ENCODE measurements at places on chromosomes 7 and 10.

GRCh38 chr7:36118344-36118743, 34.7 kb upstream of the EEPD1 start:
- DNase-seq = no peak

DNA sequence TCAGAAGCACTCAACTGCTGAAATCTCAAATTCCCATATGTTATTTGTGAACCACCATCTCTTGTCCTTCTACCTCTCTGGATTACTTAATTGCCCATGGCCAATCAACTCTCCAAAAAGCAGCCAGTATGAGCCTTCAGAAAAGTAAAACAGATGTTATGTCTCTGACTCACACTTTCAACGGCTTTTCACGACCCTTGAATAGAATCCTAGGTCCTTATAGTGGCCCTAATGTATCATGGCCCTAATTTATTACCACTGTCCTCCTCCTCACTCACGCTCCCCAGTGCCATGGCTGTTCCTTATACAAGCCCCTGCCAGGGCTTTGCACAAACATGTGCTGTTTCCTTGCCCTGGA, 20.0 kb downstream of the ZNF438 start:
- no peak for DNase-seq

DNA sequence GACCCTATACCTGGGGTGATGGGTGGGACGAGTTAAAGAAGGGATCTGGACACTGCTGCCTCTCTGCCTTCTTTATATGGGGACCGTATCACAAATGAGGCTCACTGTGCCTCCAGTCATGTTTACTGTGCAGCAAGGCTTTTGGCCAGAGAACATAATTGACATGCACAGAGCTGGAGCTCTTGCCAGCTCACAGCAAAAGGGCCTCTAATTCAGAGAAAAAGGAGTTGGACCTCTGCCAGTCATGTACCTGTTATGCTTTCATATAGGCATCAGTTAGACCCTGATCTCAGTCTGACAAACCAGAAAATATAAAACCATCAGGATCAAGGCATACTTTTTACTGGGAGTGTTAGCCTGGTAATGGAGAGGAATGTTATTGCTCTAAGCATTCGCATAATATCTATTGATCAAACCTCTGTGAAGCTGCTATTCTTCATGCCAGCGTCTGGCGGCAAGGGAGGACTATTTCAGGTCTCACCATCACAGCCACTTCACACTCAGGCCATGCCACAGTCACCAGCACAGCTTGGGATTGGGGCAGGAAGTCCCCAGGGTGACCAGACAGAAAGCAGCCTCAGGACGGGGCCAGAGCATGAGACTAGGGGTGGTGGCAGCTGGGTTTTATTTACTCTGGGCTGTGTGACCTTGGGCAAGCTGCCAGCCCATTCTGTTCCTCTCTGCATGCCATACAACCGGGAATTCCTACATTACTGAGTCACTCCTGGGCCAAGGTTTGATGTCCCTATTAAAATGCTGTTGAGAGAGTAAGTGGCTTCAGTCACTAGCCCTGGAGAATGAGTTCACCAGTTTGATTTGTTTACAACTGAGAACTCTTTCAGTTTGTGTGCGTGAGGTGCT, 90.1 kb downstream of the NPSR1 start:
- no peak for DNase-seq

DNA sequence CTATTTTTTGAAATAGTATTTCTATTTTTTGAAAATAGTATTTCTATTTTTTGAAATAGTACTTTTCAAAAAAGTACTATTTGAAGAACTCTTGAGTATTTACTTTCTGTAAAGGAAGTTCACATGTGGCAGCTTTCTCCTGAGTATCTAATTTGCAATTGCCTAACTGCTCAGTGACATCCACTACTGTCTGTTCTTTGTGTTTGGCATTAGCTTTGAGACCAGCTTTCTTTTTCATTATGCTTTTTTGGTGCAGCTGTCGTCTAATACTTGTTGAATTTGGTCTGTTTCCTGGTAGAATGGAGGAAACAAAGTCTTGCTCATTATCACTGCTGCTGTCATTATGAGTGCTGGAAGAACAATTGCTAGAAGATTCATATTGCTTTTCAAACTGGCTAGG, 99.1 kb downstream of the BMPR1A start:
- DNase-seq = no peak

DNA sequence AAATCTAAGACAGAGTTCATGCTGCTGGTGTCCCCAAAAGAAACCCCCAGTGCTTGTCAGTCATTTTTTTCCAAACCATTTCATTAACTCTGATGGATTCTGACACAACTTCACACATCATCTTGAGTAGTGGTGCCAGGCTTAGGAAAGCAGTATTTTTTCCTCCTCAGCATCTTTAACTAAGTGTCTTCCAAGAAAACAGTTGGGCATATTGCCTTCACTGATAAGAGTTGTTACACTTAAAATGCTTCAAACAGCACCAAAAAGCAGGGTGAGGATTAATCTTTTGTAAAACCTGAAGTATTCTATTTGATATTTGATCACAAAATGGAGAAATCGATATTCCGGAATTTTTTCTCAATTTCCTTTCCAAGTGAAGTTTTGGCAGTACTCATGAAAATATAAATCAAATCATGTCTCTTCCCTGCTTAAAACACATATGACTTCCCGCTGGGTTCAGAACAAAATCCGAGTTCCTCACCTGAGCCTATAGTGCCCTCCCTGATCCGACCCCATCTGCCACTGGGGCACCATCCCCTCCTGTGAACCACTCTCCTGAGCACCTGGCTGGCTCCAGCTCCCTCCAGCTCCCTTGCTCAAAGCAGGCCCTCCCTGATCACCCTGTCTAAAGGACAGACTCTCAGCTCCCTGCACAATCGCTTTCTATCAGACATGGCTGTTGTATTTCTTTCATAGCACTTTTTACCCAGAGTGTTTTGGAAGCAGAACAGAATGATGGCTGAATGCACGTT, 61.6 kb downstream of the CYTH3 start:
- no peak for DNase-seq

DNA sequence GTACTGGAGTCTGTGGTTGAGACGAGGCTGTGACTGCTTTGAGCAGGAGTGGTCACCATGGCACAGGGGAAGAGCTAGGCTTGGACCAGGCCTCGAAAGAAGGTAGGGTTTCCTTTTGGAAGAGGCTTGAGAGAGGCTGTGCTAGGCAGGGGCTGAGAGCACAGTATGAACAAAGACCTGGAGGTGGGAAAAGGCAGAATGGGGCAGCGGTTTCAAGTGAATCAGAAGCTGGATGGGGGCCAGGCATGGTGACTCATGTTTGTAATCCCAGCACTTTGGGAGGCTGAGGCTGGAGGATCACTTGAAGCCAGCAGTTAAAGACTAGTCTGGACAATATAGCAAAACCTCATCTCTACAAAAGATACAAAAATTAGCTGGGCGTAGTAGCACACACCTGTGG, 65.9 kb downstream of the CLIP2 start:
- peak; percentile 11 for DNase-seq

- no peak for DNase-seq
Measured at GRCh38 chr7:70303780-70304179, 705.5 kb downstream of the AUTS2 start.

DNA sequence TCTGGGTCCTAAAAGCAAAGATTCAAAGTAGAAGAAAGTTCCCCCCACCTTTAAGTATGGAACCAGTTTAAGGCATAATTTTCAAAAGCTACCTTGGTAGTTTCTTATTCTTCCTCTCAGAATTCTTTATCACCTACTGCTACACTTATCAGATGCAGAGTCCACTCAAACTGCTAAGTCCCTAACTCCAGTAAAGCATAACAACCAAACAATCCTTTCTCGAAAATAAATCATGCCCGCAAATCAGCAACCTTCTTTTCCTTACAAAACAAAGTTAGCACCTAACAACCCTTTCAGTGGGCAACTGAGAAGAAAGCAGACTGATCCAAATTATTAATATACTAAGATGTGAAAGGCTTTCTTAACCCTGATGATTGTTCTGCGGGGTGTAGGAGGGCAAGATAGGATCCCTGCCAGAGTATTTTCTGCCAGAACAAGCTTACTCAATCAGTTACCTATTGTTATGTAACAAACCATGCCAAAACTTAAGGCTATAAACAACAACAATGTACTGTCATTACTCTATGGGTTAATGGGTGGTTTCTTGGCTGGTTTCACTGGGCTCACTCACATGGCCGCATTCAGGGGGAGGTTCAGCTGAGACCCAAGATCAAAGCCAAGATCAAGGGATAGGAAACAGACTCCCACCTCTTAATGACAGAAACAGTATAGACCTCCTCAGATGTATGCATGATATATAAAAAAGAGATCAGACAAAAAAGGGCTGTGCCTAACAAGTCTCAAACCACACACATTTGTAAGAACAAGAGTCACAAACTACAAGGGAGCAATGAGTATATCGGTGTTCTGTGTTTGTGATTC, 42.0 kb downstream of the CCDC6 start:
- no peak for DNase-seq

DNA sequence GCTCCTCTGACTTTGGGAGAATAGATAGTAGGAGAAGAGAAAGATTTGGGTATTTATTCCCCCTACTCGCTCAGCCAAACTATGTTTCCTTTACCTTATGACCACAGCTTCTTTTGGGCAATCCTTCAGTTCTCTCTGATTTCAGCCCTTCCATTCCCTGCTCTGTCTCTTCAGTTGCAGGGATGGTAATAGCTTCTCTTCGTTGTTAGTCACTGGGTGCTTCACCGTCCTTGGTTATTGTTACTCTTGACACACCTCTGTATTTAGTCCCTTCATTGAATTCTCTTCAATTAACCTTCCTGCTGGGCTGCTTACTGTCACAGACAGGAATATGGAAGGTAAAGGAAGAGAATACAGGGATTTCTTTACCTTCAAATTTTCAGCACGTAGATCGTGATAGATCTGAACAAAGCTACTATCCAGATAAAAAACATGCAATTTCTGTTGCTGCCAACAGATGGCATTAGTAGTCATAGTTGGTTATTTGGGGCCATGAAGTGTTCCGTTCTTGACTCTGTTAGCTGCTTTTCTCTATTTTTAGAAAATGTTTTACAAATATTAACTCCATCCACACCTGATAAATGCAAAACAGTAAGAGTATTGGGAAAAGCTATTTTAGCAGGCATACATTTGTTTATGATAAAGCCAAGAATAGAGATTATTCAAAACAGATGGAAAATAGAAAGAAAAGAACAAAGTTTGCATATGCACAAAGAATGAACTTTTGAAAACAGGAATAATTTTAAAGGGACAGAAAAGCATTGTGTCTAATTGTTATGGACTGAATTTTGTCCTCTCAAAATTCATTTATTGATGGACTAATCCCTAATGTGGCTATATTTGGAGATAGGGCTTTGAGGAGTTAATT, 14.0 kb upstream of the PTTG1IP2 start:
- no peak for DNase-seq

- DNase-seq = no peak
Measured at GRCh38 chr7:3520206-3520605, 219.2 kb downstream of the SDK1 start.

- no peak for DNase-seq
Measured at GRCh38 chr10:4337563-4337962, 488.4 kb upstream of the AKR1E2 start.

DNA sequence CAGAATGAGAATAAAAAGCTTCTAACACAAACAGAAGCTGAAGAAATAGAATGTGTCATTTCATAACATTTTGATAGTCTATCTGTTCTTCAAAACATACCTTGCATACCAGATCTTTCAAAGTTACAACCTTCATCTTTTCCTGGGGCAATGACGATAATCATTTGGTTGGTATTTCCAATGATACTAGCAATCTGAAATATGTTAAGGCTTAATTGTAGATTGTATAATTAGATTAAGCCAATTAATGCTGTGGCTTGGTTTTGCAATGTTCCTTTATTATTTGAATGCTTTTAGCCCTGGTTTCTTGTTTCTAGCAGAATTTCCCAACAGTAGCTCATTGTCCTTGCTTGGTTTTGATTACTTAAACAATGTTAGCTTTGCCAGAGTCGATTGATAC, 84.6 kb downstream of the CABCOCO1 start:
- DNase-seq = no peak

DNA sequence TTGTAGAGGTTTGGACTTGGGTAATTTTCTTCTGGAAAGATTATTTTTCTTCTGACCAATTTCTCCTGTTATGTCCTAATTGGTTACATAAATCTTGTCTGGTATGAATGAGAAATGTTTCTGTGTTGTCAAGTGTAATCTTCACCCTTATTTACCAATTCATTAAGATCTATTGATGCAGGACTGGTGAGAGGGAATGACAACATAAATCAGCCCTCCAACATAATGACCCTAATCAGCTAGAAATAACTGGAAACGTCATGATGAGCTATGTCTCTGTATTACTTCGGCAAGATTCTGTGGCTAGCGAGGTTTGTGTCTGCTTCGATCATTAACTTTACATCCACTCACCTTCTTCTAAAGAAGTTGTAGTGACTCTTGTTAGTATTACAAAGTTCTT, 3.5 kb downstream of the FOXP2 start:
- DNase-seq = no peak

GRCh38 chr10:94066411-94066810, 72.7 kb downstream of the PLCE1 start:
- no peak for DNase-seq

DNA sequence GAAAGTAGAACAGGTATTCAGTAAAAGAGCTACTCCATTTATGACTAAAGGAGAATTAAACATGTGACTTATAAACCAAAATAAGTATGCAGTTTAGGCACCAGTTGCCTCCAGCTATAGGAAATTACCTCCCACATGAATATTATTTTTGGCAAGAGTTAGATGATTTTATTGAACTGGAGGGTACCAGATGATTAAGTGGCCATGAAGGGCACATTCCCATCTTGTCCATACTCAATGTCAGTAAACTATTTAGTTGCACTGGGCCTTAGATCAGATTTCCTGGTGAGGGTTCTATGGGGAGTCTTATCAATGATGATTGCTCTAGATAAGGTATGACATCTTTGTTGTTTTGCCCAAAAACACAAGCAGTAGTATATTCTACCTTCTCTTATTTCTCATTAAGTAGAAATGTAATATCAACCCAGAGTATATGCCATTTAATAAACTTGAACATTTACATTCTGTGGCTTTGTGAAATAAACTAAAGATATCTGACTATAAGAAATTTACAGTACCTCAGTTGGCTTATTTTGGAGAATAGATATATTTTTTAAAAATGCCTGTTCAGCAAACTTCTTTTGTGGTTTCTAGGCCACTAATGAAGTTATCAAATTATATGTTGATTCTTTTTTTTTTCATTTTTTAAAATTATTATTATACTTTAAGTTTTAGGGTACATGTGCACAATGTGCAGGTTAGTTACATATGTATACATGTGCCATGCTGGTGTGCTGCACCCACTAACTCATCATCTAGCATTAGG, 145.3 kb downstream of the SEMA3A start:
- DNase-seq = no peak

GRCh38 chr7:32257621-32258020, 187.4 kb upstream of the PDE1C start:
- no peak for DNase-seq

Measured in stimulated activated CD4-positive, alpha-beta T cell treated with anti-CD3 and anti-CD28 coated beads, TNF-alpha, amount 100 ng/mL, for 24 hours (primary cell).